ENCODE measurements at places on chromosomes 7 and 10. TPM values are rescaled to one million over a fixed set of nuclear protein-coding genes. Genes with fewer than 3 reads are reported as not detected.

GRCh38 chr10:84194424-84195043, at the start of gene CDHR1:
CDHR1 (plus strand) TSS chr10:84194537; CDS start chr10:84194761, 224 bp downstream.
- H3K4me3 ChIP-seq, result peak within 1 kb of the TSS; percentile 39
- no peaks in the 10 kb centered on the region for H3K27me3 ChIP-seq
- H3K36me3 ChIP-seq, result no peaks in the 10 kb centered on the region

- H3K27me3 ChIP-seq, result no peaks in the 10 kb centered on the region
- no peak overlapping the region for H3K27ac ChIP-seq
- no peak for DNase-seq
- H3K4me1 ChIP-seq, result no peaks in the 10 kb centered on the region
- no peak overlapping the region for H3K4me3 ChIP-seq
- no peaks in the 10 kb centered on the region for H3K36me3 ChIP-seq
Observed at GRCh38 chr7:148852272-148852671, 31.8 kb downstream of the EZH2 start.

DNA sequence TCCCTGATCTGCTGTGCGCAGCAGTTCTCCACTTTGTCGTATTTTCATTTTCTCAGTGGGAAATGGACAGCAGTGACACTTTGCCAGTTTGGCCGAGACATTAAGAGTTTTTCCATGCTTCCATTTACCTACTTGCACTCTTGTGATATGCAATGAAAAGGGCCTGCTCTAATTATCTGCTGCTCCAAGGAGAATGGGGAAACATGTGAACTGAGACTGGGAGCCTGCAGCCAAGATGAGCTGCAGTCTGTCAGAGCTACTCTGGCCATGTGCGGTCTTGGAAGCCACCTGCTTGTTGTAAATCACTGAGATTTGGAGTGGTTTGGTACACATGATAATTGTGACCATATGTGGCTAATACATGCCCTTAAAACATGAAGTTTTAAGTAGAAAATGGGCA, 586.6 kb upstream of the POT1 start:
- no peaks in the 10 kb centered on the region for H3K36me3 ChIP-seq
- no peak overlapping the region for H3K4me3 ChIP-seq
- H3K27ac ChIP-seq, result no peak overlapping the region
- no peaks in the 10 kb centered on the region for H3K4me1 ChIP-seq
- DNase-seq, result no peak
- H3K27me3 ChIP-seq, result no peaks in the 10 kb centered on the region

DNA sequence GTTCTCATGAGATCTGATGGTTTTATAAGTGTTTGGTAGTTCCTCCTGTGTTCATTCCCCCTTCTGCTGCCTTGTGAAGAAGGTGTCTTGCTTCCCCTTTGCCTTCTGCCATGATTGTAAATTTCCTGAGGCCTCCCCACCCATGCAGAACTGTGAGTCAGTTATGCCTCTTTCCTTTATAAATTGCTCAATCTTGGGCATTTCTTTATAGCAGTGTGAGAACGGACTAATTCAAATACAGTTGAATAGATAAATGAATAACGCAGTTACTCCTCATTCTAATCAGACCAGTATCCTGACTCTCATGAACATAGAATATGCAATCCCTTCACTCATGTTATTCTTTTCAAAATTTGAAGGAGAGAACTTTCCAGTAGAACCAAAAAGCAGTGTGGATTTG, 375.0 kb upstream of the FZD8 start:
- no peaks in the 10 kb centered on the region for H3K36me3 ChIP-seq
- no peak overlapping the region for H3K27ac ChIP-seq
- no peaks in the 10 kb centered on the region for H3K27me3 ChIP-seq
- no peaks in the 10 kb centered on the region for H3K4me1 ChIP-seq

- no peak overlapping the region for H3K4me3 ChIP-seq
- H3K27me3 ChIP-seq, result no peaks in the 10 kb centered on the region
- DNase-seq, result no peak
Observed at GRCh38 chr7:158802535-158803366, 26.6 kb downstream of the ESYT2 start.

The UCMA gene
- not detected for total RNA-seq

- no peak overlapping the region for H3K4me3 ChIP-seq
- no peak for DNase-seq
- peaks cover 55% of the 10 kb centered on the region for H3K36me3 ChIP-seq
- H3K4me1 ChIP-seq, result no peaks in the 10 kb centered on the region
- H3K27ac ChIP-seq, result no peak overlapping the region
Observed at GRCh38 chr7:102208826-102209225, 77.8 kb upstream of the SH2B2 start.

- no peak overlapping the region for H3K27ac ChIP-seq
- peak; percentile 21 for DNase-seq
- H3K4me3 ChIP-seq, result peak overlapping the region; percentile 10
- H3K27me3 ChIP-seq, result no peaks in the 10 kb centered on the region
- H3K36me3 ChIP-seq, result no peaks in the 10 kb centered on the region
Observed at GRCh38 chr7:136086712-136087111, 109.6 kb upstream of the MTPN start.

The SUN3 gene
- not detected for total RNA-seq

- H3K4me1 ChIP-seq, result peaks cover 6% of the 10 kb centered on the region
- H3K27me3 ChIP-seq, result no peaks in the 10 kb centered on the region
Observed at GRCh38 chr10:119105155-119105554, 1.2 kb downstream of the DENND10 start.

The GPR37 gene
- 1.1 TPM for total RNA-seq

All from Peyer's patch (tissue), 4 donors.